ENCODE measurements at places on chromosomes 16 and 17. TPM values are rescaled to one million over a fixed set of nuclear protein-coding genes. Genes with fewer than 3 reads are reported as not detected.

BRD7 gene
- 59.8 TPM for total RNA-seq

SRCIN1 gene
- 2.7 TPM for total RNA-seq

CDH3 gene
- 12.8 TPM for total RNA-seq

TEX14 gene
- 0.47 TPM for total RNA-seq

KRTAP1-5 gene
- not detected for total RNA-seq

TGFB1I1 gene
- 49.3 TPM for total RNA-seq

C16orf46 gene
- 0.63 TPM for total RNA-seq

HSD17B2 gene
- total RNA-seq: 0.55 TPM

TMEM88 gene
- 6.5 TPM for total RNA-seq

KRT16 gene
- total RNA-seq: 0.65 TPM

CCL8 gene
- 0.96 TPM for total RNA-seq

BLTP2 gene
- total RNA-seq: 184 TPM

FOXJ1 gene
- 15.9 TPM for total RNA-seq

FNDC8 gene
- total RNA-seq: not detected

COG8 gene
- total RNA-seq: 29.9 TPM

NKD1 gene
- 23.0 TPM for total RNA-seq

ACSM2A gene
- not detected for total RNA-seq

G6PC1 gene
- not detected for total RNA-seq

VTN gene
- 0.50 TPM for total RNA-seq

UMOD gene
- total RNA-seq: not detected

KIF19 gene
- total RNA-seq: not detected

DUSP3 gene
- 105 TPM for total RNA-seq

ARL4D gene
- total RNA-seq: 9.9 TPM

C17orf113 gene
- 0.58 TPM for total RNA-seq

KRTAP4-5 gene
- not detected for total RNA-seq

EVPL gene
- total RNA-seq: 29.1 TPM

OR1G1 gene
- not detected for total RNA-seq

SERPINF2 gene
- total RNA-seq: 4.2 TPM

USP43 gene
- 6.2 TPM for total RNA-seq

PMP22 gene
- total RNA-seq: 165 TPM

ATF7IP2 gene
- total RNA-seq: 8.5 TPM

SLFN14 gene
- 0.26 TPM for total RNA-seq

KLHL11 gene
- 11.0 TPM for total RNA-seq

ABCA9 gene
- 4.2 TPM for total RNA-seq
